H7 (cell line): ENCODE measurements at places on chromosomes 2 and 18.

DNA sequence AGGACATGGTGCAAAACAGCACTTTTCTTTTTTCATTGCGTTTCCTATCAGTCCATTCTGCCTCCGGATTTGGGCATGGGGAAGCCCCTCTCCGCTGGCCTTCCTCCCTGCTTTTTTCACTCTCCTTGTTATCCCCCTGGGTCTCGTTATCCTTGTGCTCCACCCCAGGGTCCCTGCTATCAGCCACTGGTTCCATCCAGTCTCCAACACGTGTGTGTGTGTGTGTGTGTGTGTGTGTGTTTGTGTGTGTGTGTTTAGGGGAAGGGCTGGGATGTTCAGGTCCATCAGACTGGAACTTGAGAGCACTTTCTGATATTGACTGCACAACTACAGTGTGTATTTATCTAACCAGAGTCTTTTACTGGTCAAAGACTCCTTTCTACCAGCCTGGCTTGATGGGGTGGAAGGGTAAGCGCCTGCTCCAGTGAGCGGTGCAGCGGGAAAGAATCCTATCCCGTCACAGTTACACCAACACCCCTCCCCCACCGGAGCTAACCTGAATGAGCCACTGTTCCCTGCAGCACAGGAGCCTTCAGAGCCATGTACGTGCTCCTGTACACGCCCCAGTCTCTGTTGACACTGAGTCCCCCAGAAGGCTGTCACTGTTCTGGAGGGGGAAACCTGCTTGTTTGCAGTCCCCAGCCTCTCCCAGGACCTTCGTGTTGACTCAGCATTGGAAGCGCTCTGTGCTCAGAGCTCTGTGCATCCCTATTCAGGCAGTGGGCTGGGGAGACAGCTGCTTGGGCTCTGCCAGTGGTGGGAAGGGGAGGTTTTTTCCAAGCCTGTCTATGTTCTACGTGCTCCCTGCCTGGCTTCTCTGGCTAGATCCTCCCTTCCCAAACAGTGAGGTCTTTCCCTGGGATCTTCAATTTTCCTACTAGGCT is 4.6 kb downstream of the INHA start:
- DNase-seq, result peak; percentile 77

GRCh38 chr2:237309416-237309815 is 104.5 kb downstream of the COL6A3 start:
- no peak for DNase-seq

DNA sequence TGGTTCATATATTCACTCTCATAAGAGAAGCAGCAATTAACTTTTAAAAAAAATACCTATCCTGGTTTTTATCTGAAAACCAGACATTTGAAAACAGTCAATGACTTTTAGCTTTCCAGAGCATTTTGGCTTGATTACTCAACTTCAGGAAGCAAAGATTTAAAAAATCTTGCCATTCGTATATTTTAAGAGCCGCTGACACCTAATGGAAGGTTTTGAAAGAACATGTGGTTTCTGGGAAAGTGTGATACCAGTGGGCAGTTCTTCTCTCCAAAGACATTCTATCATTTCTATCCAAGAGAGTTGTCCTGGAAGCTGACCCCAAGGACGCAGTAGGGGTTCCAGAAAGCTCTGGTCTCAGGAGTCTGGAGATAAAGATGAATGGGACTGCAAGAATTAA is 234.7 kb downstream of the TTC32 start:
- DNase-seq, result no peak

GRCh38 chr2:147639891-147640290 is 204.9 kb upstream of the ACVR2A start:
- no peak for DNase-seq

DNA sequence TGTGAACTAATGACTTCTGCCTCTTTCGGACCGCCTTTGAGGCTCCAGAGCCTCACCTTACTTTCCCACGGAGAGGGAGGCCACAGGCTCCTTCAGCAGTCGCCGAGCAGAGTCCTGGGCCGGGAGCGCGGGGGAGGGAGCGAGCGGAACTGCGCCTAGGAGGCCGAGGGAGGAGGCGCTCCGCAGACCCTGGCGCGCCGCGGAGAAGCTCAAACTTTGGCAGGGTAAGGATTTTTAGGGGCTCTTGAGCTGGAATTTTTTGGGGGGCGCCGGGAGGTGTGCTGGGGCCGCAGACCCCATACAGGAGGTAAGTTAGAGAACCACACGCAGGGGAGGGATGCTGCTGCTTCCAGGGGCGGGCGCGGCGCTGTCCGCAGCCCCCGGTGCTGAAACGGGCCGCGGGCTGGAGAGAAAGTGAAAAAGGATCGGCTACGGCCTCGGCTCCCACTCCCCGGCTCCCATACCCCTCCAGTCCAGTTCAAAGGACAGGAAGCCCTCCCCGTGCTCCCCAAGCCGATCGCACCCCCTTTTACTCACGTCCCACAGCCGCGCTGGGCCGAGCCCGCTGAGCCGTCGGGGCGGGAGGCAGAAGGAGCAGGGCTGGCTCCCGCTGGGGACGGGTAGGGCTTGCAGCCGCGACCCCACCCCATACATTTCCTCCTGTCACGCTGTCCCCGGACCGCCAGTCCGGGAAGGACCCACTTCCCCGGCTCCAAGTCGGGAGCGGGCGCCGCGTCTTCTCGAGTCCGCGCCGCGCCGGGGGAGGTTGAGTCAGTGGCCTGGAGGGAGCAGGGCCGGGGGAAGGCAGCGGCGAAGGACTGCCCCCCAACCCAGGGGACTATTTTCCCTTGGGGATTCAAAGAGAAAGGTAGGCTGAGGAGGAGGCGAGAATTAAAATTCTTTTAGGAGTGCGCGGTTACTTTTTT is at the start of gene CNGA3:
Gene CNGA3 (plus strand): TSS at position 146 of the 926 bp plus-strand sequence. CDS start 23,520 bp downstream, outside the sequence.
- peak; percentile 91 for DNase-seq

DNA sequence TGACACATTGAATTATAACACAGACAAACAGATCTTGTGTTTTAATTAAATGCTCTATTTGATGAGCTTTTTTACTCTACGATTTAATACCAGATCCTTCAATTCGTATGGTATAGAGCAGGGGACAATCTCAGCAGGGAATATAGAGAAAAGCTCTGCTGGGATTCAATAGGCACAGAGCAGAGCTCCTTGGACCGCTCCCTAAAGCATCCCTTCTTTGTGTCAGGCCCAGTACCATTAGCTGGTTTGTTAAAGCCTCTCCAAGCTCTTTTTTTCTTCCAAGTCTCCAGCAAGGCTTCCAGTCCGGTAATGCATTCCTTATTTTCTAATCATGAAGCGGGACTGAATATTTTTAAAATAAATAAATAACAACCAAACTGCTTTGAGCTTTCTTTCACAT is 466.0 kb downstream of the NR4A2 start:
- no peak for DNase-seq

- no peak for DNase-seq
These were observed 96.6 kb upstream of the ALPP start for GRCh38 chr2:232281858-232282507.

- DNase-seq, result no peak
These were observed 50.8 kb downstream of the EDAR start for GRCh38 chr2:108938077-108938710.

DNA sequence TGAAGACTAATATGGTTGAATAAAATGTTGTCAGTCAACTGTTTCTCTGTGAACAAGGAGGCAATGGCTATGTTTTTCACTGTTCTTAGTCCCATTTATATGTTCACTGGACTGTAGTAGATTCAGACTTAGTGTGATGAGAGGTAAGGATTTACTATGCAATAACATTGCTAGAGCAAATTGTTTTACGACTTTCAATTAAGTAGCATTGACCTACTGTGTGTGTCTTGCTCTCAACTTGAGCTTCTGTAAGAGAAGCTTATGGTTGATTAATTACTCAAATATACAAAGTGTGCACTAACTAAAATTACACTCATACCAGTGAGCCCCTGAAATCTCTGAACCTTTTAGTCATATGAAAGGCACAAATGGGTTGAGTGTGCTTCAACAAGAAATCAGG is 168.6 kb downstream of the RAPGEF4 start:
- no peak for DNase-seq

GRCh38 chr18:10188971-10189810 is 265.2 kb upstream of the APCDD1 start:
- no peak for DNase-seq

GRCh38 chr2:8653485-8653884 is 28.4 kb upstream of the ID2 start:
- no peak for DNase-seq

DNA sequence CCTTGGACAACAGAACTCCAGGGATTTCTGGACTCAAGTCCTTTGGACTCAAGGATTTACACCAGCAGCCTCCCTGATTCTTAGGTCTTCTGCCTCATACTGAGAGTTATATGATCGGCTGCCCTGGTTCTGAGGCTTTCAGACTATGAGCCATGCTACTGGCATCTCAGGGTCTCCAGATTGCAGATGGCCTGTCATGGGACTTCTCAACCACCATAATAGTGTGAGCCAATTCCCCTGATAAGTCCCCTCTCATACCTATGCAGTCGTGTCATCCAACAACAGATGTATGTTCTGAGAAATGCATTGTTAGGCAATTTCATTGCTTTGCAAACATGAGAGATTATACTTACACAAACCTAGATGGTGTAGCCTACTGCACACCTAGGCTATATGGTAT is 61.4 kb upstream of the MSTN start:
- DNase-seq, result no peak

- DNase-seq, result no peak
These were observed 60.1 kb upstream of the LRRTM1 start for GRCh38 chr2:80364524-80365212.

DNA sequence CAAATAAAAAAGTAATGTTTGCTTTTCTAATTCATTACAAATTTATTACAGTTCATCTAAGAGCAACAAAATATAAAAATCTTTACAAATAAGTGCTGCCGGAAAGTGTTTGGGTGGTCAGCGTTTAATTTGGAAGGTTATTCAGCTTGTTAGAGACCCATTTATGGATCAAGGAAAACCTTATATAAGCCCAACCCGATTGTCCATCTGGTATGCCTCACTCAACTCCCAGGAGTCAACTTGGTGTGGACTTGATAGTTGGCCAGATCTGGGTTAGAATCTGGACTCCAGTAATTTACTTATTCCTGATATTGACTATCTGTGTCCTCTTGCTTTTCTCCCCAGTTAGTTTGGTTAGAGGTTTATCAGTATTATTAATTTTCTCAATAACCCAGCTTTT is 106.2 kb downstream of the KCTD1 start:
- DNase-seq, result no peak

- peak; percentile 76 for DNase-seq
These were observed 47.0 kb upstream of the ST3GAL5 start for GRCh38 chr2:85935746-85936208.

- DNase-seq, result no peak
These were observed 171.0 kb downstream of the ZBTB7C start for GRCh38 chr18:48238206-48238605.

DNA sequence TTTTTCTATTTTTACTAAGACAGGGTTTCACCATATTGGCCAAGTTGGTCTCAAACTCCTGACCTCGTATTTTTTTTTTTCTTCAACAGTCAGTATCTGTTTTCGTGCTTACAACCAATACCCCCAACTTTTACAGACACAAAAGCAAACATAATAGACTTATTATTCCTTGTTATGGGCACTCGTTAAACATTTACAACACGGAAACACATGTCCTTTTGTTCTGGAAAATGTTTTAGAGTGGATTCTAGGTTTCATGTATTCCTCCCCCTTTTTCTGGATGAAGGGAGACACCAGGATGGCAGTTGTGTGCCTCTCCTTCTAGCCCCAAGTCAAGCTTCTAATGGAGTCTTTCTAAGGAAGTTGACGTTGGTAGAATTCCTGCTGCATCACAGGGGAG is 88.8 kb downstream of the CD226 start:
- no peak for DNase-seq
